ENCODE measurements at places on chromosomes 16 and 17.

GRCh38 chr16:72162105-72162692 is 9.8 kb downstream of the PMFBP1 start:
- DNase-seq = no peak

- no peak for DNase-seq
Measured at GRCh38 chr17:44907729-44908470, 7.4 kb downstream of the GFAP start.

GRCh38 chr16:59605706-59606105 is 871.6 kb upstream of the GOT2 start:
- no peak for DNase-seq

GRCh38 chr16:67677712-67678111 is 11.1 kb downstream of the C16orf86 start:
- DNase-seq = no peak

DNA sequence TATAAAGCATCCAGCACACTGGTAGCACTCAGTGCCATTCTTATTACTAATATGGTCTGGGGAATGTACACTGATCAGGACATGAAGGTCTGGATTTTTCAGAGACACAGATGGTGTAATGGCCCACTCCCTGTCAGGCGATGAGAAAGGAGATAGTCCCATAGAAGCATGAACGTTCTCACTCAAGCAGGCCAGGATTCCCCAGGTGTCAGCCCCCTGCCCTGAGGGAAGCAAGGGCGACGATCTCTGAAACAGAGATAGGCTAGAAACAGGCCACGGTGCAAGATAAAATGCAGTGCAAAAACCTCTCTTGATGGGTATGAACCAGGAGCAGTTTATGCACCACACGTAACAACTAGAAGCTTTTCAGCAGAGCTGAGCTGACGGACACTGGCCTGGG is 10.6 kb downstream of the PRPSAP1 start:
- no peak for DNase-seq

- DNase-seq = no peak
Measured at GRCh38 chr17:56648806-56649205, 55.3 kb downstream of the NOG start.

- DNase-seq = no peak
Measured at GRCh38 chr16:77409311-77409710, 25.5 kb downstream of the ADAMTS18 start.

DNA sequence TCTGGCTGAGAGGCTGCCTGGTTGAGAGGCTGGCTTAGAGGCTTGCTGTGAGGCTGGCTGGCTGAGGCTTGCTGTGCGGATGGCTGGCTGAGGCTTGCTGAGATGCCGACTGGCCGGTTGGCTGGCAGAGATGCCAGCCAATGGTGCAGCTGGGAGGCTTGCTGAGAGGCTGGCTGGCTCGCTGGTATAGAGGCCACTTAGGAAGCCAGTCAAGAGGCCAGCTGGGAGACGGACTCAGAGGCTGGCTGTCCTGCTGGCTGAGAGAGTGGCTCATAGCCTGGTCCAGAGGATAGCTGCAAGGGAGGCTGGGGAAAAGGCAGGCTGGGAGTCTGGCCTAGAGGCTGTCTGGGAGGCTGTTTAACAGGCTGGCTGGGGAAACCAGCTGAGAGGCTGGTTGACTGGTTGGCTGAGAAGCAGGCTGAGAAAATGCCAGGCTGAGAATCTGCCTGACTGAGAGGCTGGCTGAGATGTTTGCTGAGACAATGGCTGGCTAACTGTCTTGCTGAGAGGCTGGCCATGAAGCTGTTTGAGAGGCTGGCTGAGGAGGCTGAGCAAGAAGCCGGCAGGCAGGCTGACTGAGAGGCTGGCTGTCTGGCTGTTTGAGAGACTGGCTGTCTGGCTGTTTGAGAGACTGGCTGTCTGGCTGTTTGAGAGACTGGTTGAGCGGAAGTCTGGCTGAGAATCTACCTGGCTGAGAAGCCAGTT is 37.5 kb upstream of the ACSM2B start:
- DNase-seq = no peak

GRCh38 chr17:28920201-28920600 is 17.3 kb upstream of the DHRS13 start:
- DNase-seq = no peak

- no peak for DNase-seq
Measured at GRCh38 chr16:18853694-18854093, 52.3 kb upstream of the ARL6IP1 start.

GRCh38 chr17:81231121-81231645 is 7.7 kb downstream of the TEPSIN start:
- DNase-seq = no peak

- DNase-seq = no peak
Measured at GRCh38 chr17:77842528-77843147, 115.9 kb upstream of the TNRC6C start.

GRCh38 chr16:27595993-27596392 is 46.0 kb downstream of the KATNIP start:
- no peak for DNase-seq

DNA sequence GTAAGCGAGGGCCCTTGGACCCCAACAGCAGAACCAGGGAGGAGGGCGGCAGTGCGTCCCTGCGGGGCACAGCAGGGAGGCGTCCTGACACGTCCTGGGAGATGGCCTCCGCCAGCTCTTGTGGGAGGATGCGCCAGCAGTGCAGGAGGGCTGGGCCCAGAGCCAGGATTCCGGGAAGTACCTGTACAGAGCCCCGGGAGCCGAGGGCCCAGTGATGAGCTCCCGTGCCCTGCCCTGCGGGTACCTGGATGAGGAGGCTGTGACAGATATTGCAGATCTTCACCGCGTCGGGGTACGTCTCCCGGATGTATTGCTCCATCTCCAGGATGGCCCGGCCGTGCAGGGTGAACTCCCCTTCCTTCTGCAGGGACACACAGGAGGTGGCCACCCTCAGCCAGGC is 23.1 kb downstream of the KDM8 start:
- no peak for DNase-seq

DNA sequence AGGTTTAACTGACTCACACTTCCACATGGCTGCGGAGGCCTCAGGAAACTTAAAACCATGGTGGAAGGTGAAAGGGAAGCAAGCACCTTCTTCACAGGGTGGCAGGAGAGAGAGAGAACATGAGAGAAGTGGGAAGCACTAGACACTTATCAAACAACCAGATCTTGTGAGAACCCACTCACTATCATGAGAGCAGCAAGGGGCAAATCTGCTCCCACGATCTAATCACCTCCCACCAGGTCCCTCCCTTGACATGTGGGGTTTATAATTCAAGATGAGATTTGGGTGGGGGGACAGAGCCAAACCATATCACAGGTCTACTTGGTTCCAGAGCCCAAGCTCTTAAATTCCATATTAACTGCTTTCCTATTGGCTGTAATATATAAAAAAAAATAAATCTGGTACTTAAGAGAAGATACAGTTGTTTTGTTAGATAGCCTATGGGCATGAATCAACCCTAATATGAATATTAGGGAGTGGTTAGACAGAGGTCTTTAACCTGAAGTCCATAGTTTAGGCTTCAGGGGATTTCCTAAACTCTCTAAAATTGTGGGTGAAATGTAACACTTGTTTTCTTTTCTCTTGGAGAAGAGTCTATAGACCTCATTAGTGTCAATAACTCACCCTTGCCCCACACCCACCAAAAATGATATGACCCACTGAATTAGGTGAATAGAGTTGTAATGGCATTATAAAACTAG is 56.7 kb downstream of the SKAP1 start:
- DNase-seq = no peak

DNA sequence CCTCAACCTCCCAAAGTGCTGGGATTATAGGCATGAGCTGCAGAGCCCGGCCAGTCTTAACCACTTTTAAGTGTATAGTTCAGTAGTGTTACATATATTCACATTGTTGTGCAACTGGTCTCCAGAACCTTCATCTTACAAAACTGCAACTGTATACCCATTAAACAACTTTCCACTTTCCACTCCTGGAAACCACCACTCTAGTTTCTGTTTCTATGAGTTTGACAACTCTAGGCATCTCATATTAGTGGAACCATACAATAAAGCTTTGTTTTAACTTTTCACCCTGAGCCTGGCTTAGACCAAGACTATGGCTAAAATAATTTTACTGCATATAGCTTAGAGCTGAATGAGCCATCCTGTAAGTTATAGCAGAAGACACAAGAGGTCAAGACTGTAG is 108.0 kb upstream of the GOT2 start:
- DNase-seq = no peak

- no peak for DNase-seq
Measured at GRCh38 chr16:49020436-49020835, 261.2 kb downstream of the CBLN1 start.

GRCh38 chr16:53912155-53912554 is 208.2 kb downstream of the FTO start:
- DNase-seq = peak; percentile 19

Measured in CD4-positive, alpha-beta T cell treated with Interferon alpha-2 for 1 hour (primary cell).